CD4-positive, alpha-beta T cell treated with Interleukin-12 subunit alpha and Interleukin-12 subunit beta, for 1 hour (primary cell): ENCODE measurements at places on chromosomes 6 and 20.

DNA sequence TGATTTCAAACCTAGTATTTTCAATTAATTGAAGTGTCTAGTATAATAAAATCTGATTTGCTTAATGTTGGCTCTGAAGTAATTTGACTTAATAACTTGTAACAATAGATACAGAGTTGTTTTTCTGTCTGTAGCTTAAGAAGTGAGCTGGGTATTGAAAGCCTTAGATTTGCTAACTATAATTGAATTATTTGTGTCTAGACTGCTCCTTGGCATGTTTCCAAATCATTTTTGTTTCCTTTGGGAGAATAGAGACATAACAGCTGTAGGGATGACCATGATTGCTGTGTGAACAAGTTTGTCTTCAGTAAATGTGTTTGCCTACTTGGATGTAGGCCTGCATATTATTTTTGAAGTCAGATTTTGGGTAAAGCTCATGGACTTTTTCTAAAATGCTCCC, 115.4 kb downstream of the SCAF8 start:
- no peak for DNase-seq

- no peak for DNase-seq
These were observed 106.7 kb upstream of the CLDN20 start for GRCh38 chr6:155157101-155157500.

DNA sequence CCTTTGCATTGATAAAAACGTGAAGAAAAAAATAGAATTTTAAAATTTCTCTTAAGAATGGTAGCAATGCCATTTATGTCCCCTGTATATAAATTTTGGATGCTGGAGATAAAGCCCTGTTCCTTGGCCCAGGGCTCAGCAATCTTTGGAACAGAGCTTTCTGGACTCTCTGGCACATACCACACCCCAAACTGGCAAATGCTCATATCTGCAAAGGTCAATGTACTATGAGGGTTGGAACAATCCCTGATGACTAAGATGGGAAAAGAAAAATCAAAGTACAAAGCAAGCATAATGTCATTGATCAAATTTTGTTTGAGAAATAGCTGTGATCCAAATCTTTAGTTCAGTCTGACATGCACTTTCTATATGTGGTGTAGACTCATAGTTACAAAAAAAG, 158.1 kb upstream of the HCRTR2 start:
- no peak for DNase-seq

DNA sequence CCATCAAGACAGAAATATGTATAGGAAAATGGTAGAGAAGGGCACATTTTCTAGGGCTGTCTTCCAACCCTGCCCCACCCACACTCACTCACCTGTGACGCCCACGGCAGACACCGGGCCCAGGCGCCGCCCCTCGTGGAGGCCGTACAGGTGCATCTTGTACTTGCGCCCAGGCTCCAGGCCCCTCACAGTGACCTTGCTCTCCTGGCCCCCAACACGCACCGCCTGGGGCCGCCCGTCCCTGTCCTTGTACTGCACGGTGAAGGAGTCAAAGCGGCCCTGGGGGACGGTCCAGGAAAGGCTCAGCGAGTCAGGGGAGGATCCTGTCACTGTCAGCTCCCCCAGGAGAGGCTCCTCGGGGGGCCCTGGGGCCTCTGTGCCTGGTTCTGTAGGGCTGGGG, 19.8 kb downstream of the CYP21A2 start:
- DNase-seq, result no peak

GRCh38 chr6:41159415-41160082, 3.4 kb downstream of the TREM2 start:
- DNase-seq, result no peak

- no peak for DNase-seq
These were observed 4.8 kb downstream of the NR2E1 start for GRCh38 chr6:108170332-108171290.

- peak; percentile 43 for DNase-seq
These were observed 55.6 kb downstream of the MEP1A start for GRCh38 chr6:46848684-46849360.

DNA sequence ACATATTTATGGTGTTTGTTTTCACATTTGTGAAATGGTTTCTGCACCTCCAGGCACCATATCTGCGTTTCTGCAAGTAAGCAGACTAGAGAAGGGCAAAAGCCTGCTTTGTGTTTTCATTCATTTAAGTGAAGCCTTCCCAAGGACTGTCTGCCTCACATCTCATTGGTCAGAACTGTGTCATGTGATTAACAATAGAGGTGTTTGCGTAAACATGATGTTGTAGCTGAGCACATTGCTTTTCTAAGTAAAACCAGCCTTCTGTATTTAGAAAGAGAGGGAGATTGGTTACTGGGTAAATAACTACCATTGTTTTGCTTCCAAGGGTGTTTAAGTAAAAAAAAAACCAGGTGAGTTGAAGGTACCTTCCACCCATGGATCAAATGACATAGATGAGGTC, 39.7 kb downstream of the SH3BGRL2 start:
- DNase-seq, result no peak

DNA sequence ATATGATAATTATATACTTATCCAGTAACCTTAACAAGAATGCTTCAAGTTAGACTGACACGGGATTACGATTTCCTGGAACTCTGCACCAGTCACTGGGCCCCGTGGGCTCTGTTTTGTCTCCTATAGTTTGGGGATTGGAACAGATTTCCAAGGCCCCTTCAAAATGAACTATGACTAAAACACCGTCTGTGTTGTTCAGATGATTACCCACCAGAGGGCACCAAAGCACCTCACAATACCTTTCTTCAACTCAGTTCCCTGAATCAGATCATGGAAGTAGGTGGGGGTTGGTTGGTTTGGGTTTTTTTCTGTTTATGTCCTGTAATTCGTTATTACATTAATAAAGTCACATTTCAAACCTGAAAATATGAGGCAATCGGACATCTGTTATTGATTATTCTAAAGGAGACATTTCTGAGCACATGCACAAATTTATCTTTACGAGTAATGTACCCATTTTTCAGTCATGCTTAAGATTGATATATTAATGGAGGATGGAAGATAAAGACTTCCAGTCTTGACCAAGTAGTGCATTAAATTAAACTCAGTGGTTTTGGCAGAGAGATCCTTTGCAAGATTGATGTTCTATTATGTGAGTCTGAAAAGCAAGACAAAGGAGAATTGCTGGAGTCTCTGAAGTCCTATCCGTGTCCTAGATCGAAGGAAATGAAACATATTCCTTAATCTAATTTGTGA, 112.0 kb upstream of the COL21A1 start:
- peak; percentile 58 for DNase-seq

DNA sequence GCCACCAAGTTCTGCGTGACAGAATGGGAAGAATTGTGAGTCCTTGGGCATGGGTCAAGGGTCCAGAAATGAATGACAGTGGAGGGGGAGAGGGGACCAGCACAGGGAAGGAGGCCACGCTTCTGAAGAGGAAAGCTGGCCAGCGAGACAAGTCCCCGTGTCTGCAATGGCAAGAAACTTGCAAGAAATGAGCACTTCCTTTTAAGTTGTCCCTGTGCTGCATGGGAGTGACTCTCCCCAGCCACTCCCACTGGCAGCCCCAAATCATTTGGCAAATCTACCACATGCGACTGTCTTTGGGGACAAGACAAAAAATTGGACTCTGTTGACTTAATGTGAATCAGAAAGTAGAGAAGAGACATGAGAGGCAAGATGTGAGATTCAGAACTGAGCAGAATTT, 242.2 kb upstream of the RREB1 start:
- no peak for DNase-seq

GRCh38 chr6:8110117-8110721, 7.9 kb upstream of the EEF1E1 start:
- no peak for DNase-seq

DNA sequence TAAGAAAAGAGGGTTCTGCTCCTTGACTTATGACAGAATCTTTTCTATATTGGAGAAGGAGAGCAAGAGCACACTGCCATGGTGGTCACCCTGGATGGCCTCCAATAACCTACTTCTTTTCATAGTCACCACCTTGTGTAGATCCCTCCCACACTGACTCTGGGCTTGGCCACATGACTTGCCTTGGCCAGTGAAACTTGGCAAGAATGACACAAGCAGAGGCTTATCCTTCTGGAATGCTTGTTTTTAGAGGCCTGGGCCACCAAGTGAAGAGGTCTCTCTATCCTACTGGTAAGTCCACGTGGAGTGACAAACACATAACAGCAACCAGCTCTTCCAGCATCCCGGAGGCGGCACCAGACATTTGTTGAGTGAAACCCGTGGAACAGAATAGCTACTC, 349.4 kb upstream of the JARID2 start:
- DNase-seq, result no peak

DNA sequence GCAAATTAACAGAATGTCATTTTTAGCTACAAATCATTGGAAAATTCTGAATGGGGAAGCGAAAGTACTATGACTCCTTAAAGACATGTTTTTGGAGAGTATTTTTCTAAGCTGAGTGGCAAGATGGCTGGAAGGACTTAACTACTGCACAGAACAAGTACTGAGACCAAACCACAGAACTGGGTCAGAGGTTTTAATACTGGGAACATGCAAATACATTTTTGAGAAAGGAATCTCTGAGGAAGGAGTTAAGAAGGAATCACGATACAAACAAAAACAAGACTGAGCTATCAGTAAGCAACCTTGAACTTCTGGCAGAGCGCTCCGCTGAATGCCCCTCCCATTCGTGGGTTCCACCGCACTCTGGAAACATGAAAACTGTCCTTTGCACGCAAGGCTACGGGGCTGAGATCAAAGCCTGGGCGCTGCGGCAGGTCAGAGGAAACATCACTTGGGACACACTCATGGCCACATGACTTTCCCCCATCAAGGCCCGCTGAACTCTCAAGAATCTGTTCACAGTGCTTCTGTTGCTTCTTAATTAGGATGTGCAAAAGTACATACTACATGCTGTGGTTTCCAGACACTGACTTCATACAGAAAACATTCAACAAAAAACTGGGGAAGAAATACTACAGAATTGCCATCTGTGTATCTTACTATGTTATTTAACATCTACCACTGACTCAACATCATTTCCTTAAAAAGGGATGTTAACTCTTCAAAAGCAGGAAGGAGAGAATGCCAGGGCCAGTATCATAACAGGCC, 27.8 kb downstream of the SLC23A2 start:
- DNase-seq, result no peak

DNA sequence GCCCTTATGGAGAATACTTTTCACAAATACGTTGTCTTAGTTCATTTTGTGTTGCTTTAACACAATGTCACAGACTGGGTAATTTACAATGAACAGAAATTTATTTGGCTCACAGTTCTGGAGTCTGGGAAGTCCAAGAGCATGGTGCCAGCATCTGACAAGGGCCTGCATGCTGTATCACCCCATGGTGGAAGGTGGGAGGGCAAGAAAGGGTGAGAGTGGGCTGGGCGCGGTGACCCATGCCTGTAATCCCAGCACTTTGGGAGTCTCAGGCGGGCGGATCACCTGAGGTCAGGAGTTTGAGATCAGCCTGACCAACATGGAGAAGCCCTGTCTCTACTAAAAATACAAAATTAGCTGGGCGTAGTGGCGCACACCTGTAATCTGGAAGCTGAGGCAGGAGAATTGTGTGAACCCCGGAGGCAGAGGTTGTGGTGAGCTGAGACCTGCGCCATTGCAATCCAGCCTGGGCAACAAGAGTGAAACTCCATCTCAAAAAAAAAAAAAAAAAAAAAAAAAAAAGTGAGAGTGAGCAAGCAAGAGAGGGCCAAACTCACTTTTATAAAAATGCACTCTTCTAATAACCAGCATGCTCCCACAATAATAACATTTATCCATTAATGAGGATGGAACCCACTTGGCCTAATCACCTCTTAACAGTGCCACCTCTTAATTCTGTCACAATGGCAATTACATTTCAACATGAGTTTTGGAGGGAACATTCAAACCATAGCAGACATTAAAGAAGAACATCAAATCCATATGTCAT, 36.1 kb downstream of the NCOA7 start:
- DNase-seq, result no peak

DNA sequence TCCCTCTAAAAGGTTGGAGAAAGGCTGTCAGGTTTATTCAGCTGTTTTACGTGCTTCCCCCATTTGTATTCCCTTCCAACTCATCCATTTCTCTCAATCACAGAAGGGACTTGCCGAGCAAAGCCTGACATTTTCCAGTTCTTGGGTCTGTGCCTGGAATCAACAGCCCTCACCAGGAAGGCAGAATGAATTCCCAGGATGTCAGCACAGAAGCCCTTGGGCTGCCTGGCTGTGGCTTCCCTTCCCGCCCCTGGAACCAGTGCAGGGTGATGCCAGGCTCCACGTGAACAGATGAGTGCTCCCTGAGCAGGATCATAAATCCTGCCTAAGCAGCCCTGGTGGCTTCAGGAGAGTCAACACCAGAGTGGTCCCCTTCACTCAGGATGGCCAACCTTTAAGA, 86.1 kb upstream of the CD83 start:
- DNase-seq, result no peak

- DNase-seq, result no peak
These were observed 68.4 kb upstream of the NOX3 start for GRCh38 chr6:155523821-155524651.

- no peak for DNase-seq
These were observed 5.9 kb upstream of the KIAA1755 start for GRCh38 chr20:38266426-38266825.

GRCh38 chr6:156280065-156280464, 497.1 kb upstream of the ARID1B start:
- no peak for DNase-seq

GRCh38 chr6:108002365-108003221, 44.6 kb upstream of the SEC63 start:
- no peak for DNase-seq
